Sigmoid colon (tissue), 7 donors: ENCODE measurements at places on chromosomes 4 and X. TPM values are rescaled to one million over a fixed set of nuclear protein-coding genes. Genes with fewer than 3 reads are reported as not detected.

ENPEP gene
- 1.4 TPM for total RNA-seq

USP27X gene
- total RNA-seq, result 2.1 TPM

GRCh38 chr4:110614976-110615352 is 7.9 kb downstream of the PITX2 start:
- peaks cover 100% of the 10 kb centered on the region for H3K27me3 ChIP-seq
- H3K36me3 ChIP-seq, result no peaks in the 10 kb centered on the region
- no peak overlapping the region for H3K4me3 ChIP-seq
- no peak overlapping the region for H3K27ac ChIP-seq
- H3K4me1 ChIP-seq, result peaks cover 27% of the 10 kb centered on the region
- DNase-seq, result no peak

GRCh38 chrX:65697915-65698796 is 30.7 kb downstream of the MSN start:
- peaks cover 71% of the 10 kb centered on the region for H3K4me1 ChIP-seq
- DNase-seq, result no peak
- H3K27me3 ChIP-seq, result no peaks in the 10 kb centered on the region
- H3K4me3 ChIP-seq, result no peak overlapping the region
- peak overlapping the region; percentile 67 for H3K27ac ChIP-seq
- H3K36me3 ChIP-seq, result no peaks in the 10 kb centered on the region

- no peak overlapping the region for H3K27ac ChIP-seq
- no peaks in the 10 kb centered on the region for H3K36me3 ChIP-seq
- DNase-seq, result no peak
- H3K27me3 ChIP-seq, result no peaks in the 10 kb centered on the region
- H3K4me3 ChIP-seq, result no peak overlapping the region
- peaks cover 7% of the 10 kb centered on the region for H3K4me1 ChIP-seq
These were observed 2.7 kb upstream of the WDR45 start for GRCh38 chrX:49082271-49082871.

DNA sequence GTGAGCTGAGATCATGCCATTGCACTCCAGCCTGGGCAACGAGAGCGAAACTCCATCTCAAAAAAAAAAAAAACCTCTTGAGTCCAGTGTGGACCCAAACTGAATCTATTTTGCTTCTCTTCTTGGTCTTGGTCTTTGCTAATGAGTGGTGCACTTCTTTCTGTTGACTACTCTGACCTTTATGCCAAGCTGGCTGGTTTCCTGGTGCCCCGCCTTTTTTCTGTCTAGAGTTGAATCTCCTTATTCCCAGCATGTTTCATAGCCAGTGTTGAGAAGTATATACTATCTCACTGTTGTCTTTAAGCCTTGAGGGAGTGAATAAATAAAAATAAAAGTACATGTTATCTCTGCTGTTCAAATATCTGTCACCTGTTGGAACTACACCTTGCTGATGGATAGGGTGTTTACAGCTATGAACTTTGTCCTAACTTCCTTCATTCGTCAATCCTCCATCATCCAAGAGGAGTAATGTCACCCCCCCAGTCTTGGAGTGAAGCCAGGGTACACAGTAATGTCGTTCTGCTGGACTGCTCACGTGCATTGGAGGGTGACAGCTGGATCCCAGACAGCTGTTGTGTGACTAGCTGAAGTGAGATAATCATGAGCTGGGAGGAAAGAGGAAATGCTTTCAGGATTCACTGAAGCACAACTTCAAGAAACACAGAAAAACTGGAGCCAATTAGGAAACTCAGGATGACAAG is 99.3 kb upstream of the PRKG2 start:
- no peak overlapping the region for H3K27ac ChIP-seq
- no peaks in the 10 kb centered on the region for H3K36me3 ChIP-seq
- no peaks in the 10 kb centered on the region for H3K4me1 ChIP-seq
- no peak for DNase-seq
- H3K27me3 ChIP-seq, result no peaks in the 10 kb centered on the region
- no peak overlapping the region for H3K4me3 ChIP-seq

GRCh38 chr4:13481569-13481968 is 2.6 kb downstream of the RAB28 start:
- no peak for DNase-seq
- no peak overlapping the region for H3K27ac ChIP-seq
- H3K27me3 ChIP-seq, result no peaks in the 10 kb centered on the region
- peaks cover 14% of the 10 kb centered on the region for H3K4me1 ChIP-seq
- no peak overlapping the region for H3K4me3 ChIP-seq
- no peaks in the 10 kb centered on the region for H3K36me3 ChIP-seq

DNA sequence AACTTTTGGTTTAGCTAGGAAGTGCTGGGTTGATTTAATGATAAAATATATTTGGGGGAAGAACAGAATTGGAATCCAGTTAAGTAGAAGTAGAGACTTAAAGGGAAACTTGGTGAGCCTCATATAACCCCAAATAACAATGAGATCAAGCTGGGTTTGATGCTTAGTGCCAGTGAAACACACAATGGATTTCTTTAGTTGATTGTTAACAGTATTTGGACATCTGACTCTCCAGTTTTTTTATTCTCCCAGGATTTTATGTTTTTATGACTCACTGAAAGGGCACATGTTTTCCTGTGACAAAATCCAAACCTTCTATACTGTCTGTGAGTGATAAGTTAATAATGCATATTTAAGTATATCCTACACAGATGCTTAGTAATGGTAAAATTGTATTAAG is 2.7 kb upstream of the NEUROG2 start:
- no peak overlapping the region for H3K4me3 ChIP-seq
- no peak for DNase-seq
- H3K27me3 ChIP-seq, result peaks cover 95% of the 10 kb centered on the region
- H3K27ac ChIP-seq, result no peak overlapping the region
- H3K36me3 ChIP-seq, result no peaks in the 10 kb centered on the region
